ENCODE measurements at places on chromosomes 6 and 20.

DNA sequence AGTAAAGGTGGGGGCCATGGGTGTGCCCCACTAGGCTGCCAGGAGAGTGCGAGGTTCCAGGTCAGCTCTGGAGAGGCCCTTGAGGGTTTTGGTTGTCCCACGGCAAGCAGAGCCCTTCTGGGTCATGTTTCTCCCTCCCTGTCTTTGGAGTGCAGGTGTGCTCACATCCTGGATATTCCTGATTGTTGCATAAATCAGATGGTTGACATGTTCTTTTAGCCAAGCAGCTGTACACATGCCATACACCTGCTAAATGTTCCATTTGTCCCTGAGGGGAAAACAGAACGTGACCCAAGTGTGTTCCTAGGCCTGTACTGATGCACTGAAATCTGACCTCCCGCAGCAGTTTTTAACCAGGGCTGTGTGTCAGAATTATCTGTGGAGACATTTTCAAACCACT is 77.5 kb upstream of the BEND3 start:
- no peak for DNase-seq

- DNase-seq = no peak
Observed at GRCh38 chr6:135423649-135424128, 73.9 kb downstream of the AHI1 start.

GRCh38 chr20:12570371-12570770 is 438.4 kb upstream of the SPTLC3 start:
- no peak for DNase-seq

DNA sequence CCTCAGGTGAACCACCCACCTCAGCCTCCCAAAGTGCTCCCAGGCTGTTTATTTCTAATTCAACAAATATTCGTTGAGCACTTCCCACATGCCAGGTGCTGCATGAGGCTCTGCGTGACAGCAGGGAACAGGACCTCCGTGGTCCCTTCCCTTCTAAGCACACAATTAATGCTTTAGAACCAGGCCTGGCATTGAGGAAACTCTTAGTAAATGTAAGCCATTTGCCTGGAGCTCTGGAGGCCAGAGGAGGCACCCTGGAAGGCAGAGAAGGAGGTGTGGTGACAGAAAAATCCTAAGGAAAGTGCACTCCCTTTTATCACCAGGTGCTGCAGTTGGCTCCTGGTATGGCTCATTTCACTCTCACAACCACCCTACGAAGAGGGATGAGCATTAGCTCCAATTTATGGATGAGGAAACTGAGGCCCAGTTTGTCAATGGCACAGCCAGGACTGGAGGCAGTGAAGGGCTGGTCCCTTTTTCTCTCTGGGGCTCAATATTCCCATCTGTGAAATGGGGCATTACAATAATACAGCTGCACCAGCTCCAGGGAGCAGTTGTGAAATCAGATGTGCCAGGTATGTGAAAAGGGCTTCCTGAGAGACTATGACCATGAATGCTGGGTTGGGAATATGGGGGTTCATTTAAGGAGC is 8.1 kb upstream of the ID1 start:
- DNase-seq = no peak

DNA sequence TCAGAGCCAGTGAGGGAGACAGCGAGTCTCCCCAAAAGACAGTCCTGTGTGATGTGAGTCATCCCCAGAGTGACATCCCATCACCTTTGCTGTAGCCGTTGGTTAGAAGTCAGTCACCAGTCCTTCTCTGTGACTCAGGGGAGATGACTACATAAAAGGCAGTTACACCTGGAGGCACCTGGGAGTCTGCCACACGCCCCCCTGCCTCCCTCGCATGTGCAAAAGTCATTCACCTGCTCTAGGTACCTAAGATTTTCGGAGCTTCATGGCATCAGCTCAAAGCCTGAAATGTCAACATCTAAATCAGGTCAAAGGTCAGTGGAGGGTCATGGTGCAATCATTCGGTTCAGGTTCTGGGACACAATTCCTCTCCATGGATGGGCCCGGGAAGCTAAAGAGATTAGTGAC is 50.3 kb downstream of the PRR18 start:
- DNase-seq = no peak

GRCh38 chr20:51412333-51412871 is 130.1 kb downstream of the NFATC2 start:
- no peak for DNase-seq

GRCh38 chr20:59013031-59013951 is 5.9 kb upstream of the TUBB1 start:
- no peak for DNase-seq

DNA sequence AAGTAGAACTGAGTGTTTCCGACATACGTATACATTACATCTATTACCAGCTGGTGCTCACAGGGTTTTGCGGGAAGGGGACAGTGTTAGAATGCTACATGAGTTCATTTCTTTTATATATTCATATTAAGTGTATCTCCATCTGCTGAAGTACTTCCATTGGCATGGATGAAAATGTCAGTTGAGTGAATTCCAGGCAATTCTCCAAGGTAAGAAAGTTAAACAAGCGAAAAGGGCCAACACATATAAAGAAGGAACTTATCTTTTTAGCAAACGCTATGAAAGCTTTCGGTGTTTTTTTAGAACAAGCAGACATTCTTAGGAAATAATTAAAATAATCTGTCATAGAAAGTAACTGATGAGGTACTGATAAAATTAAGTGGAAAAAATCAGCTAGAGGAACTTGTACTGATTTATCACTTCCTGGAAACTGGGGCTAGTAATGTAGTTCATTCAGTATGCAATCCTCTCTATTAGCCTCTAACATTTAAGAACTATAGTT is 34.6 kb downstream of the RNF146 start:
- no peak for DNase-seq

DNA sequence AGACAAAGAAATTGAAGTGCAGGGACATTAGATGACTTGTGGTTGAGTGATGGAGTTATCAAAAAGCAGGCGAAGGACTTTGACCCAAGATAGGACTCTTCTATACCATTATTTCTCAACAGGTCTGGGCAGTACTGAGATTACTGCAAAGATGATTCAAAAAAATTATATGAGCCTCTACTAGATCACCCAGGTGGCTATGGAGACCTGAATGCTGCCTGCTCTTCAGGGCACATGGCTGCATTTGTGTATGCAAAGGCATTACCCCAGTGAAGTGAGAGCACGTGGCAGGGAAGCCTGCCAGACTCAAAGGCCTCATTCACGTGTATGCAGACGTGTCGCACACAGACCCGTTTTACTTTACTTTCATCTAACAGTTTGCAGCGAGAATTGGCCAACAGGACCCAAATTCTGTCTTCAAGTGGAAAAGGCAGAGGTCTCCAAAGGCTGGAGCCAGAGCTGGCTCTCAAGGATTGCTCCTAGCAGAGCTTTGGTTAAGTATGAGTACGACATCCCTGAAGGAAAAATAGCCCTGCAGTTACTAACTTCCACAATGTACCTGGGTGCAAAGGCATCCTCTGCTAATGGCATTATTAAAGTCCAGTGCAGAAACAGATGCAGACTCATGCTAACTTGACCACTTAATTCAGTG is 113.8 kb upstream of the ARMC2 start:
- no peak for DNase-seq

DNA sequence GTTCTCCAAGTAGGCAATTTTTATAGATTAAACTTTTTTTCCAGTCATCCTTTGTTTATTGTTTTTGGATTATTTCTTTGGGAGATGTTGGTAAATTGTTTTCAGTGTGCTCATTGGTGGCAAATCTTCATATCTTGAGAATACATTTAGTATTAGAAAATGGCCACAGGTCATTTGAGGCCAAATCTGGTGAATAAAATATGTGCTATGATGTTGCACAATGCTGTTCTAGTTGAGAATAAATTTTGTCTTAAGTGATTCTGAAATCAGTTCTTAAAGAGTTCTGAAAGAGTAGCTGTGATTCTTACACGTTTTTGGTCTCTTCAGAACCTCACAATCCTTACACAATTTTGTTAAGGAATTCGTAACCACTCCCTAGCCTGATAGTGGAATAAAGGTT is 20.1 kb downstream of the CDKAL1 start:
- DNase-seq = no peak

GRCh38 chr20:23203310-23203709 is 117.2 kb upstream of the CD93 start:
- no peak for DNase-seq

DNA sequence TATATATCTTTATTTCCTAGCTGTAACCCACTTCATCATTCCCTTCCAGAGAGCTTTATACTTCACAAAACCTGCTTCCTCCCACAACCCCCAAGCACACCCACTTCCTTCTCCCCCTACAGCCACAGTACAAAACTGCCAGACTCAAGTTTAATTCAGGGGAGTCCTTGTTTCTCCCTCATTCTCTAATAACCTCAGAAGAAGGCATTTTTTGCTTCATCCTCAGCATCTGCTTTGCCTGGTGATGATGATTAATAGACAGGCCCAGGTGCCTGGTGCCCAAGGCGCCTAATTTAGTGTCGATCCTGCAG is 414.3 kb downstream of the KIF16B start:
- no peak for DNase-seq

GRCh38 chr6:45754432-45754831 is 261.2 kb downstream of the CLIC5 start:
- DNase-seq = no peak

DNA sequence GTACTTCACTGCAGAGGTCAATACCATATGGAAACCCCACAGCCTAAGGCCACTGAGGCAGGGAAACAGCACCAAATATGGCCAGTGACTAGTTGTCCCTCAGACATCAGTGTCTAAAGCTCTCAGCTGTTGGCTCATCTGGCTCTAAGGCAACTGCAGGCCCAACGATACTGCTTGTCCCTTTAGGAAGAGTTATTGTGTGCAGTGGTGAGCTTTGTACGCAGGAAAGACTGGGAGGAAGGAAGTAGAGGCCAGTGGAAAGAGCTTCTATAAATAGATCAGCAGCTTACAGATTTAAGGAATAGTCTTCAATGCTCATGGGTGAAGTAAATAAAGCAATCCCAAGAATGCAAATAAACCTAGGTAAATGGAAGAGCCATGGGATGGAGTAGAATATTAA is 29.3 kb downstream of the DNAAF9 start:
- no peak for DNase-seq

GRCh38 chr20:60048634-60049521 is 90.7 kb downstream of the CDH26 start:
- DNase-seq = no peak

DNA sequence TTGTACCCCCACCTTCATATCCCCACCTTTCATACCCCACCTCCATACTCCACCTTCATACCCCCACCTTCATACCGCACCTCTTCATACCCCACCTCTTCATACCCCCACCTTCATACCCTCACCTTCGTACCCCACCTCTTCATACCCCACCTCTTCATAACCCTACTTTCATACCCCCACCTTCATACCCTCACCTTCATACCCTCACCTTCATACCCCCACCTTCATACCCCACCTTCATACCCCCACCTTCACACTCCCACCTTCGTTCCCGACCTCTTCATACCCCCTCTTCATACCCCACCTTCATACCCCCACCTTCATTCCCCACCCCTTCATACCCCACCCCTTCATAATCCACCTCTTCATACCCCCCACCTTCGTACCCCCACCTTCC is 92.9 kb upstream of the NAA20 start:
- no peak for DNase-seq

- DNase-seq = no peak
Observed at GRCh38 chr20:21361266-21361665, 36.1 kb downstream of the NKX2-4 start.

DNA sequence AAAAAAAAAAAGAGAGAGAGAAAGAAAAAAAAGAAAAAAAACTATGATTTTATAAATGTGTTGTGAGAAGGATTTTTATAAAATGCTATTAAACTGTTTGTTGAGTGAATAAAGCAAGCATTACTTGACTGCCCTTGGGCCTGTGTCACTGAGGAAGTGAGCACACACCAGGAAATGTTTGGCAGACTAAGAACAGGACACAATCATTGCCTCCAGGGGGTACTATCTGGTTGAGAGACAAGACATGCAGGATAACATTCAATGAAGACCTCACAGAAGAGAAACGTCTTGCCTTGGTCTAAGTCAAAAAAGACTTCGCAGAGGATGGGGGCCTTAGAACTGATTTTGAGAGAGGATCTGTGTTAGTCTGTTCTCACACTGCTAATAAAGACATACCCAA is 40.6 kb downstream of the MTFR2 start:
- no peak for DNase-seq

- DNase-seq = no peak
Observed at GRCh38 chr6:142112451-142113061, 20.2 kb upstream of the GJE1 start.

DNA sequence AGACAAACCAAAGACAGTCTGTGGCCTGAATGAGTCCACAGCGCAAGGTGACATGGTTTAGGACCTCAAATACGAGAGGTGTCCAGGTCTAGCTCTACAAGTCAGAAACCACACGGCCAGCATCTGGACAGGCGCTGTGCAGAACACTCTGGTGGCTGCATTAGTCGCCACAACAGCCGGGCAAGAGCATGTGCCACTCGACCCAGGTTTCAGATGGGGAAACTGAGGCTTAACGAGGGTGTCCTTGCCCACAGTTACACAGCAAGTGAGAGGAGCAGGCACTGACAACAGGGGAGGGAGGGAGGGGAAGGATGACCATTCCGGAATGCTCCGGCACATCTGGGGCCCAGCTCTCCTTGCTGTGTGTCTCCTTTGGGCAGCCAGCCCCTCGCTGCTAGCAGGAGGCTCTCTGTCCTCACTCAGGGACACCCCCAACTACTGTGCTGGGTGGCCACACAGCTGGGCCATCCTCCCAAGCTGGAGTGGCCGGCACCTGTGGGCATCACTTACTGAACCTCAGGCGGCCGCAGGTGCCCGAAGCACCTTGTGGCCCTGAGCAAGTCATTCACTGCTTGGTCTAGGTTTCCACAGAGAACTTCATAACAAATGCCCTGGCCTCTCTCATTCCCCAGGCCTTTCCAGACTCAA is 6.6 kb downstream of the DLL1 start:
- no peak for DNase-seq

GRCh38 chr6:35054743-35055130 is 86.4 kb downstream of the TCP11 start:
- DNase-seq = no peak

GRCh38 chr6:35293681-35294080 is 3.9 kb upstream of the DEF6 start:
- no peak for DNase-seq

DNA sequence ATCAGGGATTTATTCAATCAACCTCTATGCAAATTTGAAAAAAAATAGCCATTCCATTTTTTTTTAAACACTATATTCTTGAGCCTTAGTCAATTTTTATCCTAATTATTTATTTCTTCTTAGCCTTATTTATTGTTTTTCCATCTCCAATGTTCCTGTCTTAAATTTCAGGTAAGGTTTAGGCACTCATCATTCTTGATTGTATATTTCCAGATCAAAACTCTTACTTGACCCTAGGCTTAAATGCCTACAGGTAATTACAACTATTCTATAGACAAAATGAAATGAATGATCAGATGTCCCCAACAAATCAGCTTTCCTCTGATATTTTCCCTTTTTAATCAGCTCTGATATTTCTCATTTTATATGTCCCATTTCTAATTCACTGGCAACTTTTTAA is 402.6 kb upstream of the EPHA7 start:
- no peak for DNase-seq

- DNase-seq = no peak
Observed at GRCh38 chr6:45900808-45901752, 114.6 kb downstream of the CLIC5 start.
